ELR (cell line): ENCODE measurements at places on chromosomes 16 and 17.
A peak's percentile ranks its signal among the peaks of the same experiment; 100 is the strongest.

- no peak for DNase-seq
These were observed 57.8 kb downstream of the HLF start for GRCh38 chr17:55322453-55322985.

GRCh38 chr16:81940781-81941560 lies 70.3 kb downstream of the SDR42E1 start:
- DNase-seq = peak; percentile 64

GRCh38 chr17:14744761-14745473 lies 444.0 kb downstream of the HS3ST3B1 start:
- peak; percentile 79 for DNase-seq

GRCh38 chr17:145671-146541 lies 8.5 kb downstream of the SCGB1C2 start:
- DNase-seq = no peak

- DNase-seq = no peak
These were observed 188.1 kb upstream of the CCL2 start for GRCh38 chr17:34067011-34067410.

DNA sequence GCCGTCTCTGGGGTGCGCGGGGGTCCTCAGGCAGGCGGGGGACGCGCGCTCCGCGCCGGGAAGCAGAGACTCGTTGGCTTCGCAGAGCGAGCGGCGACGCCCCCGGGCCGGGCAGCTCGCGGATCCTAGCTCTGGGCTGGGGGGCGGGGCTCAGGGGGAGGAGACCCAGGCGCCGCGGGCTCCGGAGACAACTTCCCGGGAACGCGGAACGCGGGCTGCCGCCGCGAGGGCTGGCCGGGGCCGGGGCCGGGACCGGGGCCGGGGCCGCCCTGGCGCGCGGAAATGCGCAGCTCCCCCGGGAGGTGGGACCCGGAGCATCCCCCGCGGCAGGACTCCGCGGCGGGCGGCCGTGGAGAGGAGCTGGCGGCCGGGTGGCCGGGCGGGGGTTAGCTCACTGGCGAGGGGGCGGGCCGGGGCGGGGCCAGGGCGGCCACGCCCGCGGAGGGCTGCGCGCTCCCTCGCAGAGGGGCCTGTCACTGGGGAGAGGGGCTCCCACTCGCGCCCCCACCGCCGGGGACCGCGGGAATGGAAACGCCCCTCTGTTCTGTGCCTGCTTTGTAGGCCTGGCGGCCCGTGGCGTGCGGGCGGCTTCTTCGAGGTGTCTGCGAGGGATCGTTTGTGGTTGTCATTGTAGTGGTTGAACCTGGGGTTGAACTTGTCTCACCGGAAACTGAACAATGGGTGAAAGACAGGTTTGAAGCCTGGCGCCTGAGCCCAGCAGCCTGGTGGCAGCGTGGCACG lies at the start of gene GAS7:
Gene GAS7 (minus strand): TSS at position 98 of the 741 bp plus-strand sequence.
- peak; percentile 3 for DNase-seq

DNA sequence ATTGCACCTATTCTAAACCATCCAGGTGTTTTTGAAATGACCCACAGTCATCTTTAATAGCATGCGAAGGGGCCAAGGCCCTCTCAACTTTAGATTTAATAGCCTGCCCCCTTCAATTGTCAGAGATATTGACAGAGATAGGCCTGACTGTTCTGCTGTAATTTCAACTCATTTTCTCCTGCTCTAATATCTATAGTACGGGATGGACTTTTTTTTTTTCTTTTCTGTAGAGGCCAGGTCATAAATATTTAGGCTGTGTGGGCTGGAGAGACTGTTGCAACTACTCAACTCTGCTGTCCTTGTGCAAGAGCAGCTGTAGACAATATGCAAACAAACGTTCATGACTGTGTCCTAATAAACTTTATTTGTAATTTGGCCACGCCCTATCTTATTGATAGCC lies 24.7 kb upstream of the KRT20 start:
- DNase-seq = peak; percentile 82

DNA sequence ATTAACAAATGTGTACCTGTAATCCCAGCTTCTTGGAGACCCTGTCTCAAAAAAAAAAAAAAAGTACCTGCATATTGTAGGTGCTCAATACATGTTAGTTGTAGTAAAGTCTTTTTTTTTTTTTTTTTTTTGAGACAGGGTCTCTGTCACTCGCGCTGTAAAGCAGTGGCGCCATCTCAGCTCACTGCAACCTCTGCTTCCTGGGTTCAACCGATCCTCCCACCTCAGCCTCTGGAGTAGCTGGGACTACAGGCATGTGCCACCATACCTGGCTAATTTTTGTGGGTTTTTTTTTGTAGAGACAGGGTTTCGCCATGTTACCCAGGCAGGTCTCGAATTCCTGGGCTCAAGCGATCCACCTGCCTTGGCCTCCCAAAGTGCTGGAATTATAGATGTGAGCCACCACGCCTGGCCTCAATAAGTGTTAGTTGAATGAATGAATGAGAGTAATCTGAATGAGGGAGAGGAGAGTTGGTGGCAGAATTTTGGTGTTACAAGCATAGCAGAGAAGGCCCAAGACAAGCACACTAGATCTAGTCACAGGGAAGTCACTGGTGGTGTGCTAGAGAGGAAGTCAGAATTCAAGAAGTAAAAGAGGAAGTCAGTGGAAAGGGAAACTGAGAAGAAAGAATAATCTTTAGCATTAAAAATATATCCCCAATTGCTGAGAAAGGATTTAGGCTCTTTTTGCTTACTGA lies 9.4 kb upstream of the MYL4 start:
- DNase-seq = no peak

- no peak for DNase-seq
These were observed 2336.1 kb downstream of the TP53TG3F start for GRCh38 chr16:35795361-35796029.

GRCh38 chr17:9672266-9672665 lies 26.9 kb downstream of the USP43 start:
- DNase-seq = no peak

DNA sequence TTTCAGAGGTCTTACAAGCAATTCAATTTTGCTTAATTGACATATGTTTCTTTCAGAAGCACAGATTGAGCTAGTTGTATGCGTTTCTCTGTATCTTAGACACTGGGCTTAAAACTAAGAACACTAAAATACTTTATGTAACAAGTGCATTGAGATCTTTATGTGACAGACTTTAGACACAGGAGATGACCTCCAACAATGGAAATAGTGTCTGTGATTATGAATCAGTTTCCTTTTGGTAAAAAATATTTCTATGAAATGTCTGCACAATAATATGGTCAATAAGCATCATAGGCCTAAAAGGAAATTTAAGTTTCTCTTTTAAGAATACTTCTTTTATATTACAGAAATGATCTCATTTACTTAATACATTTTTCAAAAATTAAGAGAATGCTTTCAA lies 153.2 kb downstream of the SKAP1 start:
- DNase-seq = no peak

DNA sequence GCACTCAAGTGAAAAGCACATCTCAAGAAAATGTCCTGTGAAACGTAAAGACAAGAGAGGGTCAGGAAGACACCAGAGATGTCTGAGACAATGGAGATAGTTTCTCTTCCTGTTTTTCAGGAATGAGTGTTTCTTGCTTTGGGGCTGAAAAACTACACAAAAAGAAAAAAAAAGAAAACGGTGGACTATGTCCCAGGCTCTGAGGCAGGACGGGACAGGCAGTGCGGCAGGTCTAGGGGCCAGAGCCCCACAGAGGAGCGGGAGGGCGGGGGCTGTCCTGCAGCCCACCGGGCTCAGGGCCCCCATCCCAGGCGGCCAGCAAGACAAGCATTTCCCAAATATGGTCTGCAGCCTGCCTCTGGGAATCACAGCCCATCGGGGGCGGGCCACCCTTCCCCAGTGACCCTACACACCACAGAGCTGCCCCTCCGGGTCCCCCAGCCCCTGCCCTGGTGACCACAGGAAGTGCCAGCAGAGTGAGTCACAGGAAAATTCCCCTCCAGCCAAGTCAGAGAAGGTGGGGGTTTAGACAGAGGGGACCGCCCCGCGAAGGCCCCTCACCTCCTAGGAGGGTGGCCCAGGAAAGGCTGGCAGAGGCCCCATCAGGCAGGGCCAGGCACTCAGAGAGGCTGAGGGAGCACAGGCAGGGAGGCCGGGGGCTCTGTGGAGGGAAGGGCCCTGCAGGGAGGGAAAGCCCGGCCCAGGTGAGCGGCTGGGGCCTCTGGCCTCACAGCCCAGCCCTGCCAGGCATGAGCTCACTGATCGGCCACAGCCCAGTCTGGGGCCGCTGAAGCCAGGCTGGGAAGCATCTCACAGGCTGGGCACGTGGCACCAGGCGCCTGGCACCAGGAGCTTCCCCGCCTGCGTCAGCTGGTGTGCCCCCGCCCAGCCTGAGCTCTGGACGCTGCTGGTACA lies 6.3 kb downstream of the BCAR1 start:
- peak; percentile 98 for DNase-seq

- peak; percentile 62 for DNase-seq
These were observed 116.9 kb downstream of the TANC2 start for GRCh38 chr17:63082952-63083351.

GRCh38 chr16:27414788-27415431 lies 12.9 kb downstream of the IL21R start:
- DNase-seq = no peak

DNA sequence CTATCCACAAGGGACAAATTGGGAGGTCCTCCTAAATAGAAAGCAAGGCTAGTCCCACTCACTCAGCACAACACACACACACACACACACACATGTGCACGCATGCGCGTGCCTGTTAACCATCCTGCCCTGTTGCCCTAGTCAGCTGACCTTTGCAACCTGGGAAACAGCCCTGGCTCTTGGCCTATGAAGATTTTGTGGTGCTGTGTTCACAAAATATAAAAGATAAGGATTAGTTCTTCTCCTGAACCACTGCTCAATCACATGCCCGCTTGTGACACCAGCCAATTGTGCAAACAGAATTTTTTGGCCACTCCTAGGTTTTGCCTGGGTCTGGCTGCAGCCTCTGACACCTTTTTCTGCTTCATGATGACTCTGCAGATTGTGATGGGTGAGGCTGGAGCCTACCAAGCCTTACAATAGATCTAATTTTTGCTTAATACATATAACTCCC lies 3.3 kb upstream of the CES1 start:
- DNase-seq = no peak

GRCh38 chr17:8015957-8016631 lies 13.7 kb downstream of the GUCY2D start:
- no peak for DNase-seq

DNA sequence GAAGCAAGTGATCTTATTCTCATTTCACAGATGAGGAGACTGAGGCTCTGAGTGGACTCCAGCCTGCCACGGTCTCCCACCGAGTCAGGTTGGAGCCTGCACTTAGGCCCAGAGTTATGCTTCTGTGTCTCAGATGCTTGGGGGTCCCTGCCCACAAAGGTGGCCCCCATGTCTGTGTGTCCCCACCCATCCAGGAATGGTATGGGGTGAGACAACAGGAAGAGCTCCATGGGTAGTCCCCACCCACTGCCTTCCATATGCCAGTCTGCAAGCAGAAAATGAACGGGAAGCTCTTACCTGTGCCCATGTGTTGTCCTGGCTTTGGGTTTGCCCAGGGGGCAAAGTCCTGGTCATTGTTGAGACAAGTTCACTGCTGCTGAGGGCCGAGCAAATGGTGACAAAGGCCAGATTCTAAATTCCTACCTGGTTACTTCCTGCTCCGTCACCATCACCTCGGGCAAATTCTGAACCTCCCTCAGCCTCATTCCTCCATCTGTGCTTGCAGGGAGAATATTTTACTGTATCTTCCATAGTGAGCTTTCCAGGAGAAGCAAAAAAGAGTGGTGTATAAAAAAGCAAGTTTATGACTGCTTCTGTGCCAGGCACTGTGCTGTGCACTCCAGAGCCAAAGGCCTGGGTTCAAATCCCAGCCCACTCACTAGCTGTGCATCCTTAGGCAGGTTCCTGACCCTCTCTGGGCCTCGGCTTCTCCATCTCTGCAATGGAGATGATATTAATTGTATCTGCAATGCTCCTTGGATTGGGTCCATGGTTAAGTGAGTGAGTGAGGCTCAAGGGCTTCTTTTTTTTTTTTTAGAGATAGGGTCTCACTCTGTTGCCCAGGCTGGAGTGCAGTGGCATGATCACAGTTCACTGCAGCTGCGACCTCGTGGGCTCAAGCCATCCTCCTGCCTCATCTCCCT lies 9.3 kb downstream of the IL4R start:
- no peak for DNase-seq

- peak; percentile 88 for DNase-seq
These were observed 204.1 kb downstream of the COPRS start for GRCh38 chr17:31654936-31655335.

DNA sequence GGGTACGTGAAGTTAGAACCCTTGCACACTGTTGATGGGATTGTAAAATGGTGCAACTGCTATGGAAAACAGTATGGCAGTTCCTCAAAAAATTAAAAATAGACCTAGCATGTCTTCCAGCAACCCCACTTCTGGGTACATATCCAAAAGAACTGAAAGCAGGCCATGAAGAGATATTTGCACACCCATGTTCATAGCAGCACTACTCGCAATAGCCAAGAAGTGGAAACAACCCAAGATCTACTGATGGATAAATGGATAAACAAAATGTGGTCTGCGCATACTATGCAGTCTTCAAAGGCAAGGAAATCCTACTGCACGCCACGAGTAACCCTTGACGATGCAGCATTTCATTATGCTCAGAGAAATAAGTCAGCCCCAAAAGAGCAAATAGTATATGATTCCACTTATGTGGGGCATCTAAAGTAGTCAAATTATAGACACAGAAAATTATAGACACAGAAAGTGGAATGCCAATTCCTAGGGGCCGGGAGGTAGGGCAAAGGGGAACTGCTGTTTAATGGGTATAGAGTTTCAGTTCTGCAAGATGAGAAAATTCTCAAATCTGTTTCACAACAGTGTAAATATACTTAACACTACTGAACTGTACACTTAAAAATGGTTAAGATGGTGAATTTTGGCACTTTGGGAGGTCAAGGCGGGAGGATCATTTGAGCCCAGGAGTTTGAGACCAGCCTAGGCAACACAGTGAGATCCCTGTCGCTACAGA lies 17.2 kb downstream of the CORO7 start:
- DNase-seq = no peak

DNA sequence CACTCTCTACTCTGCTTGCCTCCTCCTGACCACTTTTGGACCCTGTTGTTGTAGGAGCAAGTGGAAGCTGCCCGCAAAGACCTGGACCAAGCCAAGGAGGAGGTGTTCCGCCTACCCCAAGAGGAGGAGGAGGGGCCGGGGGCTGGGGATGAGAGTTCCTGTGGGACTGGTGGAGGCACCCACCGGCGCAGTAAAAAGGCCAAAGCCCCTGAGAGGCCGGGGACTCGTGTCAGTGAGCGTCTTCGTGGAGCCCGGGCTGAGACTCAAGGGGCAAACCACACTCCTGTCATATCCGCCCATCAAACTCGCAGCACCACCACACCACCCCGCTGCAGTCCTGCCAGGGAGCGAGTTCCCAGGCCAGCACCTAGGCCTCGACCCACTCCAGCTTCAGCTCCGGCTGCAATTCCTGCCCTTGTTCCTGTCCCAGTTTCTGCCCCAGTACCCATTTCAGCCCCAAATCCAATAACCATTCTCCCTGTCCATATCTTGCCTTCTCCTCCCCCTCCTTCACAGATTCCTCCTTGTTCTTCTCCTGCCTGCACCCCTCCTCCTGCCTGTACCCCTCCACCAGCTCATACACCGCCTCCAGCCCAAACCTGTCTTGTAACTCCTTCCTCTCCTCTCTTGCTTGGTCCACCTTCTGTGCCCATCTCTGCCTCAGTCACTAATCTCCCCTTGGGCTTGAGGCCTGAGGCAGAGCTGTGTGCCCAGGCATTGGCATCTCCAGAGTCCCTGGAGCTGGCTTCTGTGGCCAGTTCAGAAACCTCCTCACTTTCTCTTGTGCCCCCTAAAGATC lies 11.0 kb upstream of the PHKG2 start:
- DNase-seq = no peak
